Hypothalamus (tissue), 51 donors: ENCODE measurements at places on chromosomes 11 and 22.

- DNase-seq: no peak
These were observed 65.9 kb upstream of the SC5D start for GRCh38 chr11:121226415-121227263.

DNA sequence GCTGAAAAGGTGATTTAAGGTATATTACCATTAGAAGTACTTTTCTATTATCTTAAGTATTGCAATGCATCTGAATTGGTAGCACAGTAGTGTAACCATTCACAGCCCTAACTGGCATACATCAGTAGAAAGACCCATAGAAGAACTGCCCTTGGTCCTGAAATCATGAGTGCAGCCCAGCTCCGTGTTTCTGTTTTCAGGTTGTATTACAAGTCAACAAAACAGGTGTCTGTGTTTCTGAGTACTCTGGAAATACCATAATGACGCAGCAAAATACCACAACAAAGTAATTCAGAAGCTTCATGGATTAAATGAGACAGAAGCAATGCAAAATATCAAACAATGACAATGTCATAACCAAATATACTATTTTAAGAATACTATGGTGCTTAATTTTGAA is 226.3 kb downstream of the OPCML start:
- no peak for DNase-seq

GRCh38 chr22:48204296-48204695 is 1441.8 kb downstream of the TBC1D22A start:
- DNase-seq: no peak

GRCh38 chr11:131392528-131393255 is 22.3 kb downstream of the NTM start:
- no peak for DNase-seq

GRCh38 chr11:128246364-128246801 is 341.0 kb downstream of the ETS1 start:
- no peak for DNase-seq

GRCh38 chr22:36293606-36294292 is 40.8 kb downstream of the APOL1 start:
- DNase-seq: no peak

DNA sequence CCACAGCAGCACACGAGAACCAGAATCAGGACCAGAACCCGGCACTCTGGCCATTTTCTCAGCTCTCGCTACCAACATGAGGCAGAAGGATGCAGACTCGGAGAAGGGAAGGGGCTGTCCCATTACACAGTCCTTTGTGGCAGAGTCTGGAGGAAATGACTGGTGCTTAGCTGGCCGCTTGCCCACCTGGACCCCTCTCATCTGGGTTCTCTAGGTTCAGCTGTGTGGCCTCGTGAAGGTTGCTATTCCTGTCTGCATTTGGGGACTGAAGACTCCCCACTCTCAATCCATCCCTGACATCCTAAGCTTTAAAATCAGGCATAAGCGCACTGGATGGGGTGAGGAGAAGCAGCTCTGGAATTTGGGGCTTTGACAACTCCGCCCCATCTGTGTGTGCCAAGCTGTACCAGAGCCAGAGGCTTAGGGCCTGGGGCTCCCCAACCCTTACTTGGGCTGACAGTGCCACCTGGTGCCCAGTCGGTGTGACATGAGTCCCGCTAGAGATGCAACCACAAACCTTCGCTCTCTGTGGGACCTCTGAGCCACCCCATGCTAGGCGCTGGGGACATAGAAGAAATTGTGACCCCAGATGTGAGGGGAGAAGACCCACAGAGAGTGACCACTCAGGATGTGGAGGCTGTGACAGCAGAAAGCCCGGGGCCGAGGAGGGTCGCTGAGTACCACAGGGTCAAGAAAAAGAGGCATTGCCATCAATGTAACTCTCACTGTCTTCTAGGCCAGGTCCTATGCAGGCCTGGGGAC is 35.8 kb upstream of the FCHSD2 start:
- DNase-seq: peak; percentile 84

DNA sequence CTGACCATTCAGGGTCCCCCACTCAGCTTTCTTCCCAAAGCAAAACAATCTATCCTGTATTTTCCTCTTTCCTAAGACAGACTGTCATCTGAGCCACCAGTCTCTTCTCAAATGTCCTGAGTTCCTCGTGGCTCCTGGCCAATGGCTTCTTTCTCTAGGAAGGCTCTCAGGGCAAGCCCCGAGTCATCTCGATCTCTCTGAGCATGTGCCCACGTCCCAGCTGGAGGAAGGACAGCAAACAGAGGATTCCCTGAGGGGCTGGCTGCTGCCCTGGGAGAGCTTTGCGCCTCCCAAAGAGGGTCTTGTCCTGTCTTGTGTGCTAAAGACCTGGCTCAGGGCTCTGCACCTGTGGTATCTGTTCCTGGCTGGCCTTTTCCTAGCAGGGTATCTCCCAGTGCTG is 8.3 kb downstream of the SLC37A2 start:
- no peak for DNase-seq

DNA sequence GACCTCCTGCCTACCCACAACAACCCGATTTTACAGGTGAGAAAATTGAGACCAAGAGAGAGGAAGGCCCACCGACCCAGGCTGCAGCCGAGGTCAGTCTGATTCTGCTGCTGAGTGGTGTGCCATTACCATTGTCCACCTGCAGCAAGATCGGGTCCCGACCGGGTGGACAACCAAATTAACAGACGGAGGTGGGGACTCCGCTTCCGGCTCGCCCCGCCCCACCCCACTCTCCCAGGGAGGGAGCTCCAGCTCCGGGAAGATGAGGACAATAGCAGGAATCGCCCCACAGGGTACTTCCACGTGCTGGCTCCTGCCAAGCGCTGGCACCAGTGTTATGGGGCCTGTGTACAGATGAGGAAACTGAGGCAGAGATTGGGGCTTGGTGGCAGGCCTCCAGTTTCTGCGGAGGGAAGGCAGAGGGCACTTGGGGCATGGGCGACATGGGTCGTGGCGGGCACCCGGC is 425 bp upstream of the KDELR3 start:
- no peak for DNase-seq

DNA sequence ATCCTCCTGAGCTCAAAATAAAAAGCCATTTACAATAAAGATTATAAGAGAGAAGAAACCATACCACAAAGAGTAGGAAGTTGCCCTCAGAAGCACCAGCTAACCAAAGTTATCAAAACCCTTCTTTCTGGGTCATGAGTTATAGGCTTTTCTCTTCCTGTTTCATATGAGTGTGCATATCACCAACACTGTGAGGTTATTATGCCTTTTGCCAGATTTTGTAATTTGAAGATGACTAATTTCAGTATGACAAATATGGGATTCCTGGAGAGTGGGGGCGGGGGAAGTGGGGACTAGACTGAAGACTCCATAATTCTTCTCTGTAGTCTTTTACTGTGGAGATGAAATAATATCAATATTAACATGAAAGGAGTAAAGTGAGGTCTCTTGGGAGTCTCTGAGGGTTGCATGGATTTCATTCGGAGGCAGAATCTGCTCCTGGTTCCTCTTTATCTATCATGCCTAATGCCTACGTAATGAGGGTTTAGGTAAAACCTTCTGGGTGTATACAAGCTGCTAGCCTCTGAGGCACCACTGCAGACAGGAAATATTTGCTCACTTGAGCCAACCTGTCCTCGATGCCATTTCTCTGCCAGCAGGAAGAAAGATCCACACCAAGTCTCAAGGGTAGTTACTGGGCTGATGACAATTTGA is 2.1 kb downstream of the LPXN start:
- no peak for DNase-seq

GRCh38 chr22:42844756-42845155 is 12.3 kb downstream of the ARFGAP3 start:
- DNase-seq: no peak

DNA sequence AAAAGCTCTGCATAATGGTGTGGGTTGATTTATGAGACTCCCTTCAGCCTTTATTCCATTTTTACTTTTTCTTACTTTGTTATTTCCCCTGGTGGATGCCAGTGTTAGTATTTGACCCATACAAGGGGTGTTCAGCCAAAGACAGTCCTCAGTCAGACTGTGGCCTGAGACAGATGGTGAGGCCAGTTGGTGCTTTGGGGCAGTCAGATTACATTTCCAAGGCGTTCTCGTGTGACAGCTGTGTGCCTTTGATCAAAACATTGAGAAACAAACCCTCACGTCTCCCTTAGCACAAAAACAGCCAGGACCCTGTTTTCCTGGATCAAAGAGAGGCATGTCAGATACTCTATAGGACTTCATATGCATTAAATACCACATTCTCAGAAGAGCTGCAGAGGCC is 31.3 kb upstream of the SLN start:
- no peak for DNase-seq

DNA sequence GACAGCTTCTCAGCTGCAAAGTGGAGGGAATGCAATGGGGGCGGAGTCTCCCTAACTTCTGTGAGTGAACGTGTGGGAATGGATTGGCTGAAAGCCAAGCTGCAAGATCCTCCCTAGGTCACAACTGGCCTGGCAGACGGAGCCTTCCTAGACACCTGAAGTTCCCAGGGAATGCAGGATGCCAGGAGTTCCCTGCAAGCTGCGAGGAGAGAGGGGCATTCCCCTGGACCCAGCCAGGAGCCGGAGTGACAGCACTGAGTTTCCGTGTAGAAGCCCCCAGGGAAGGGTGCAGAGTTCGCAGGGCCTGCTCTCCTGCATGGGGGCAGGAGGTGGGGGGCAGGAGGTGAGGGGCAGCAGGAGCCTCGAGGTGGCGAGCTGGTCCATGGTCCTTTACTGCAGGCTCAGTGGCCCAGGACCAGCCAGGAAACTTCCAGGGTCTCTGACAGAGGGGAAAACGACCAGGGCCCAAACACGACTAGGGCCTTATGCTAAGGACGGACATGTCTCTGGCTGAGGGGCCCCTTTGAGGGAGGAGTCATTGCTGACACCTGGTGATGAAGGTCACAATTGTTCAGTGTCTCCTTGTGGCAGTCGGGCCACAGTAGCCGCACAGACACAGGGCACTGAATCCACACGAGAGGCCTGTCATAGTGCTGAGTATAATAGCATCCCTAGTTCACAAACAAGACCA is 141.4 kb downstream of the FBXO7 start:
- no peak for DNase-seq
